ENCODE measurements at places on chromosomes 5 and 9. TPM values are rescaled to one million over a fixed set of nuclear protein-coding genes. Genes with fewer than 3 reads are reported as not detected.

CER1 gene
- total RNA-seq, result not detected

PPP1R2B gene
- total RNA-seq, result not detected

BTNL3 gene
- total RNA-seq, result not detected

NPR2 gene
- total RNA-seq, result 7.0 TPM

PCDHB4 gene
- total RNA-seq, result not detected

All from NCI-H460 (cell line).